ENCODE measurements at places on chromosomes 12 and 14.

DNA sequence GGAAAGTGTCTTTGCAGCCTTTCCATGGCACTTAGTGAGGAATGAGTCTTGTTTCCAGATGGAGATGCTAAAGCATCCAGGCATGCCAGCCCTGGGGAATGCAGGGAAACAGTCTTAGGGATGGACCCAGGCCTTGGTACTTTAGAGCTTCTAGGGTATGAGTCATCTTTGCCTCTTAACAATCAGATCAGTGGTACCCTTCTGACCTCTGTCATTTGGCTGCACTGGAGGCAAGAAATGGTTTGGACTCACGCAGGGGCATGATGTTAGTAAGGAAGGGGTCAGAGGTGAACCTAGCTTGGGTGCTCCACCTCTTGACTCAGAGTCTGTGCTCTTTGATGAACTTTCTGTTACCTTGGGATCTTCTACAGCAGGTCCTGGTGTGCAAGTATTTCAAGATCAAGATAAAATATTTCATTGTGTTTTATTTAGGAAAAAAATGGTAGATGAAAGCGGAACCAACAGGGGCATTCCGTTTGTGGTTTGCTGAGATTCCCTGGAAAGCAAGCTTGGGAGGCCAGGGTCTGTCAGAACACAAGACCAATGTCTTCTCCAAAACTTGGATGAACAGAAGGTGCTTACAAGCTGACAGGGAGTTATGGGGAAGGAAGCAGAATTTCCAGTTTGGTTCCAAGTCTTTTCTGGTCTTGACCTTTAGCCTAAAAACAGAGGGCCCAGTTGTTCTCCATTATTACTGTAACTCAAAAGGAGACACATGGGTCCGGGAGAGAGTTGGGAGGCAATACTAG, 216.2 kb downstream of the ZFP36L1 start:
- DNase-seq, result no peak

DNA sequence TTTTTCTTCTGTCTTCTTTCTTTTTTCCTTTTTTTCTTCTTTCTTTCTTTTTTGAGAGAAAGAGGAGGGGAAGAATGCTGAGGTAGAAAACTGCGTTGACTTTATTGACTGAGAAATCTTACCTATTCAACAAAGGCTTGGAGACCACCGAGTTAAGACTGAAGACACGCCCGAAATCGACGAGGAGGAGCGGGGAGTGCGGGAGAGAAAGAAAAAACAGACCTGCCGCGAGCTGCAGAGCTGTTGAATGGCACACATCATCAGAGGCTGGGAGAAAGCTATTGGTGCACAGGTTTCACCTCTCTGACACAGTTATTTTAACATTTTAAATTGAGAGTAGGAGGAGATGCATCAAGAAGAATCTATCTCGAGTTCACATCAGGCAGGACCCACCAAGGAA, 5.1 kb downstream of the ASCL1 start:
- no peak for DNase-seq

DNA sequence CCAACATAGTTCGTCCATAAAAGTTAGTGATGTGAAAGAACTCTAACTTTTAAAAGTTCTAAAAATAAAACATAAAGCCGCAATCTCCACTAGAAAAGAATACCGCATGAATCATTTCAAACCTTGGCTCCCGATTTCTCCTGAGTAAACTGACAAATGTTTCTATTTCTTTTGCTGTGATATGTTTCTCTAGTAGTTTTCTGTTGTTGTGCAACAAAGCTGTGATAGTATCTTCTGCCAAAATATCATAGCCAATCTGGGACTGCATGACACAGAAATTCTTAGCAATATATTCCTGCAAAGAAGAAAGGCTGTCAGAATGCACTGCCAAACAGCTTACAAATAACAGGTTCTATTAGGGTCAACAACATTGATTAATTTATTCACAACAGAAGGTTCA, 174.0 kb downstream of the ITPR2 start:
- no peak for DNase-seq

- DNase-seq, result no peak
Observed at GRCh38 chr14:83164016-83164415, 1630.4 kb upstream of the SEL1L start.
